ENCODE measurements at places on chromosomes 7 and 10. TPM values are rescaled to one million over a fixed set of nuclear protein-coding genes. Genes with fewer than 3 reads are reported as not detected.

GRCh38 chr10:13883636-13884444 is 297.1 kb downstream of the PRPF18 start:
- DNase-seq, result no peak

GRCh38 chr7:16847381-16847860 is 34.4 kb downstream of the AGR3 start:
- peak; percentile 89 for DNase-seq

DNA sequence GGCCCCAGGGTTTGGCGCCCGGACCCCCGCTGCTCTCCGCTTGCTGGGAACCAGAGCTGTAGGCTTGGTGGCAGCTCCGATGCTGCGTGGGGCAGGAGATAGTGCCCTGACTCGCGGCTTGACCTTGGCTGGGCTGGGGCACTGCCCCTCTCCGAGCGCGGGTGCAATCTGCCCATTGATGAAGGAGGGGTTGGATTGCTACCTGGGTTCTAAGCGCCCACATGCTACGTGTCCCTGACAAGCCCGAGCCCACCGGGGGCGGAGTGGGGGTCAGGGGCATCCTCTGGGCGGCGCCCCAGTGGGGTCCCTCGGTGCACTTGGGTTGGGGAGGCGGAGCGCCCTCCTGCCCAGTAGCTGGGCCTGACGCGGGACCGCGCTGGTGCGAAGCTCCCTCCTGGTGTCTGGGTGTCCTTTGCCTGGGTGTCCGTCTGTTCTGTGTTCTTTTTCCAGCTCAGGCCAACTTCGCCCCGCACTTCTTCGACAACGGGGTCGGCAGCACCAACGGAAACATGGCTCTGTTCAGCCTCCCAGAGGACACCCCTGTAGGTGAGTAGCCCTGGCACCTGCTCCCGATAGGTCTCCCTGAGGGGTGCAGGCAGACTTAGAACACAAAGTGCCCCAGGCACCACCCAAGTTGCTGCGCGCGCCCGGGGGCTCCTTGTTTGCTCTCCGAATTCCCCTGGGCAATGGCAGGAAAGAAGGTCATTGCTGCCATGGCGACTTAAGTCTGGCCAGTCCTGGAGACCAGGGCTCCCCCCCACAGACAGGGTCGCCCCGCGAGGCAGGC is 900 bp downstream of the CDHR1 start:
- no peak for DNase-seq

DNA sequence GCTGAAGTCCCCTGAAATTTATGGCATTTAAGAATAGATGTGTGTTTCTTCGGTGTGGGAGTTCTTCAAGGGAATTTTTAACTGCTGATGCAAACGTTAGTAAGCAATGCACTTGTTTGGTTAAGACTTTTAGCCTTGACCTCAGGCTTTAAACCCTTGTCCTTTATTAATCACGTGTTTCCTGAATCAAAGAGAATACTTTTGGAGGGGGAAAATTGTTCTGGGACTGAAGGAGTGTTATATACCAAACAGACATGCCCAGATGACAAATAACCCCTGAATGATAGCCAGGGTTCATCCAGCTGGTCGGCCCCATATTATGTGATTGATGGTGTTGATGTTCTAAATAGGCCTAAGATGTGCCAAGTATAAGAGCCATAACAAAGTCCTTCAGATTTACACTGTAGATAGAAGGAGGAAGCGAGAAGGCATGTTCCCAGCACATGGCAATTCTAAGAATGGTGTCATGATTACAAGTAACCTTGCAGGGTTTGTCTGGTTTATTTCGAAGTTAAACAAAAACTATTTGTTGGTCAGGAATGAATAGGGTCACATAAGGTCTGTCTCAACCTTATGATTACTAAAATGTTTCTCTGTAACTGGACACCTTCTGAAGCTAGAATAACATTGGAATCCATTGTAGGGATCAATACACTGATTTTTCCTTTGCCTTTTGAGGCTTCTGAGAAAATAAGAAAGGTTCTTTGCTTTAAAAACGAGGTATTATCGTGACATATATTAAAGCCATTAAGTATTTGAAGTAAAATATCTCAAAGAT is 124.2 kb upstream of the SEM1 start:
- DNase-seq, result no peak

GRCh38 chr7:150401861-150402631 is 22.9 kb downstream of the ZNF775 start:
- no peak for DNase-seq

GPR15LG gene
- 0.41 TPM for total RNA-seq

WNT8B gene
- not detected for total RNA-seq

UFSP1 gene
- 3.3 TPM for total RNA-seq

AKR1C1 gene
- 0.31 TPM for total RNA-seq

TWNK gene
- total RNA-seq, result 30.5 TPM
